ENCODE measurements at places on chromosomes 5 and 9. TPM values are rescaled to one million over a fixed set of nuclear protein-coding genes. Genes with fewer than 3 reads are reported as not detected.
A peak's percentile ranks its signal among the peaks of the same experiment; 100 is the strongest.

- no peak for DNase-seq
Observed at GRCh38 chr5:103755974-103756373, 193.4 kb upstream of the NUDT12 start.

TAF11L5 gene
- not detected for total RNA-seq

- DNase-seq, result no peak
Observed at GRCh38 chr9:129665389-129665775, at the start of gene PRRX2. Gene PRRX2 (plus strand): TSS chr9:129665647. CDS start chr9:129665868, 221 bp downstream.

IFNA13 gene
- not detected for total RNA-seq

- peak; percentile 56 for DNase-seq
Observed at GRCh38 chr9:136605988-136606660, 56.6 kb upstream of the EGFL7 start.

PCDHGB4 gene
- 2.2 TPM for total RNA-seq

Measured in myocyte (in vitro differentiated cells).